ENCODE measurements at places on chromosomes 11 and 22.

GRCh38 chr11:43895601-43896000 is 15.0 kb downstream of the ALKBH3 start:
- DNase-seq, result no peak

DNA sequence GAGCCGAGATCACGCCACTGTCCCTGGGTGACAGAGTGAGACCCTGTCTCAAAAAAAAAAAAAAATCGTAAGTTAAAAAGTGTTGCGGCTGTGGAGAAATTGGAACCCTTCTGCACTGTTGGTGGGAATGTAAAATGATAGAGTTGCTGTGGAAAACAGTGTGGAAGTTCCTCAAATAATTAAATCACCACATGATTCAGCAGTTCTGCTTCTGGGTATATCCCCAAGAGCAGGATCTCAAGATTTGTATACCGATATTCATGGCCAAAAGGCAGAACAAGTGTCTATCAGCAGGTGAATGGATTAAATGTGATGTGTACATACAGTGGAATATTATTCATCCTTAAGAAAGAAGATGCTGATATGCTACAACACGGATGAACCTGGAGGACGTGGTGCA is 3.8 kb downstream of the SELENOO start:
- no peak for DNase-seq

- DNase-seq, result no peak
Observed at GRCh38 chr22:24564376-24565058, 8.7 kb downstream of the SNRPD3 start.

- DNase-seq, result no peak
Observed at GRCh38 chr11:134215836-134216235, 7.9 kb downstream of the NCAPD3 start.

DNA sequence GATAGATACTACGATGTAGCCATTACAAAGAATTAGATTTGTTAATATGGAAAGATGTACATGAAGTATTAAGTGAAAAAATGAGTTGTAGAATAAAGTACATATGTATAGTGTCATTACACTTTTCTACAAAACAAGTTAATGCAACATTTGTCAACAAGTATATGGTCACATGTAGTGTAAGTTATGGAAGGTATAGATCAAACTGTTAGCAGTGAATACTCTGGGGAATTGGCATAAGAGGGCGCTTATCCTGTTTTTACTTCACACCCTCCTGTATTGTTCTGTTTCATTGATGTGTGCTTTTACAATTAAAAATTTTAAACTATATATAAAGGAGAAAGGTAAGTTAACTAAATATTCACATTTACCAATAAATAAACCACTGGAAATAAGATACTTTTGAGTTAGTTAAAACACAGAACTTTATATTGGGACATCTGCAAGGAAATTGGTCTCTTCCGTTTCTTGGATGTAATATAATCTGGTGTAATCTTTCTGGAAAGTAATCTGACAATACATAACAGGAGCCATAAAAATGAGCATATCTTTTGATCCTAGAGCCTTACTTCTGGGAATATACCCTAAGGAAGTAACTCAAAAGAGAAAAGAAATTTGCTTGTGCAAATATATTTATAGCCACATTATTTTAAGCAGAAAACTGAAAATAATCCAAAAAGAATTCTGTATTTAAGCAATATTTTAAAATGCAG is 34.5 kb downstream of the CSTPP1 start:
- DNase-seq, result no peak

- no peak for DNase-seq
Observed at GRCh38 chr11:76361776-76362175, 19.2 kb downstream of the THAP12 start.

- DNase-seq, result no peak
Observed at GRCh38 chr11:9953994-9954626, 290.2 kb downstream of the SWAP70 start.

GRCh38 chr11:112882494-112883381 is 78.5 kb upstream of the NCAM1 start:
- DNase-seq, result no peak

Measured in anterior cingulate cortex (tissue), 58 donors.